NCI-H1417 treated with DMSO at 0.1 percent for 48 hours (cell line): ENCODE measurements at places on chromosomes 13 and 19.

DNA sequence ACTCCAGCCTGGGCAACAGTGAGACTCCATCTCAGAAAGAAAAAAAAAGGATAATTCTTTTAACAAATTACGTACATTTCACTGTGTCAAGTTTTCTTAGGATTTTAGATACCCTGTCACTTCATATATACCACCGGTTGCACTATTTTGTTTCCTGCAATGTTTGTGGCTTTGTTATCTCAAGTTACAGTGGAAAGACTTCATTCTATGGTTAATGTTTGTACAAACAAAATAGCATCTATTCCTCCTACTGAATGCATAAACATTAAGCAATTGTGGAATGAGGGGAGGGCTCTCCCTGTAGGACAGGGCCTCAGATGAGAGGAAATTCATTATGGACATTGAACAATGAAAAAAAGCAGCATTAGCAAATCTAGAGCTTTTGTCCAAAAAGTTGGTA lies 120.1 kb downstream of the DNAJC3 start:
- no peak for DNase-seq

GRCh38 chr13:109868578-109869311 lies 82.4 kb upstream of the IRS2 start:
- DNase-seq: no peak

- DNase-seq: no peak
Measured at GRCh38 chr13:46884531-46884930, 12.3 kb downstream of the HTR2A start.

GRCh38 chr19:57034544-57034943 lies 85.2 kb upstream of the USP29 start:
- no peak for DNase-seq
